T-helper 2 cell (primary cell): ENCODE measurements at places on chromosomes 11 and 22.

DNA sequence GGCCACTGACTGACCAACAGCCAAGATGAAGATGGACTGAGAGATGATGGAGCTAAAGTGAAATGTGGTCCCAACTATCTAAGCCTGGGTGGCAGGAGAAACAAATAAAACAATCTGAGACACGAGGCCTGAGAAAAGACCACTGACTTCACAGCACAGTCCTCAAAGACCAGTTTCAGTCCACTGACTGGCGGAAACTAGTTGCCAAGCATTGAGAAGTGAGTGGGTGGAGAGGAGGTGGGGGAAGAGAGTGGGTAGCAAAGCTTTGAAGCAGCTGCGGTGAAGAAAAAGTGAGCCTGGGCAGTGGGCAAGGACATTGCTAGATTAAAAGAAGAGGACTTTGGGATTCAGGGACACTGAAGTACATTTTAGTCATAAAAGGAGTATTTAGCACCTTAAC lies 1.9 kb downstream of the MS4A1 start:
- DNase-seq = no peak

DNA sequence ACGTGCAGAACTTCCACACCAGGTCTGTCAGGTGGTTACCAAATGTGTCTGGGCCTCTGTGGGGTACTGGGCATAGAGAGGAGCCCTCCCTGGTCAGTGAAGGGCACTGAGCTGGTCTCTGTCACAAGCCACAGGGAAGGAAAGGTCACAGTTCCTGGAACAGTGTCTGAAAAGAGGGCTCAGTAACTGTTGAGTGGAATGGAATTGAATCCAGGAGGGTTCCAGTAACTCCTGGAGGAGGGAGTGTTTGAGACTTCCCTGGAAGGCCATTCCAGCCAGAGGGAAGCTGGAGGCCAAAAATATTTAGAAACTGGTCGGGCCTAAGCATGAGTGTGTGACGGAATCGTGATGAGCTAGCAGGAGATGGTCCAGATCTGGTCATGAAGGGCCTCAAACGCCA lies 7.9 kb downstream of the ACTN3 start:
- no peak for DNase-seq

GRCh38 chr22:44355716-44356070 lies 42.9 kb upstream of the SHISAL1 start:
- DNase-seq = no peak

- no peak for DNase-seq
Measured at GRCh38 chr11:82631722-82632630, 101.7 kb downstream of the FAM181B start.

DNA sequence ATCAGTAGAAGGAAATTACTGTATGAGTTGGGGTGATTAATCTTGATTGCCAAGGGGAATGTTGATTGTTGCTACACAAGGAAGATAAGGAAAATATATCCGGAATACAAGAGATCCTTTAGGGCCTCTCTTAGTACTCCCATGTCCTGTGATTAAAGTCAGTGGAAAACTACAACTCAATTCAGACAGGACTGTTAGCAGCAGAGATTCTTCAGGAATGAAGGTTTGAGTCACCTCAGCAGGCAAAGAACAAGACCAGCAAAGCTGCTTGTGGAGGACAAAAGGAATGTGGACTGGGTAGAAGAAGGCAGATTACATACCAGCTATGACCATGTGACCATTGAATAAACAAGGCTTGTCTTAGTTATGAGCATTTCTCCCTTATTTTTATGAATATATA lies 478.2 kb downstream of the BUD13 start:
- DNase-seq = no peak

- DNase-seq = no peak
Measured at GRCh38 chr11:35794333-35794732, 131.8 kb downstream of the TRIM44 start.
